Stimulated activated CD8-positive, alpha-beta memory T cell treated with anti-CD3 and anti-CD28 coated beads, Interleukin-7, amount 100 ng/mL, for 1 hour (primary cell): ENCODE measurements at places on chromosomes 3 and 15.

GRCh38 chr15:69172847-69173246 is 12.4 kb downstream of the GLCE start:
- no peak for DNase-seq

DNA sequence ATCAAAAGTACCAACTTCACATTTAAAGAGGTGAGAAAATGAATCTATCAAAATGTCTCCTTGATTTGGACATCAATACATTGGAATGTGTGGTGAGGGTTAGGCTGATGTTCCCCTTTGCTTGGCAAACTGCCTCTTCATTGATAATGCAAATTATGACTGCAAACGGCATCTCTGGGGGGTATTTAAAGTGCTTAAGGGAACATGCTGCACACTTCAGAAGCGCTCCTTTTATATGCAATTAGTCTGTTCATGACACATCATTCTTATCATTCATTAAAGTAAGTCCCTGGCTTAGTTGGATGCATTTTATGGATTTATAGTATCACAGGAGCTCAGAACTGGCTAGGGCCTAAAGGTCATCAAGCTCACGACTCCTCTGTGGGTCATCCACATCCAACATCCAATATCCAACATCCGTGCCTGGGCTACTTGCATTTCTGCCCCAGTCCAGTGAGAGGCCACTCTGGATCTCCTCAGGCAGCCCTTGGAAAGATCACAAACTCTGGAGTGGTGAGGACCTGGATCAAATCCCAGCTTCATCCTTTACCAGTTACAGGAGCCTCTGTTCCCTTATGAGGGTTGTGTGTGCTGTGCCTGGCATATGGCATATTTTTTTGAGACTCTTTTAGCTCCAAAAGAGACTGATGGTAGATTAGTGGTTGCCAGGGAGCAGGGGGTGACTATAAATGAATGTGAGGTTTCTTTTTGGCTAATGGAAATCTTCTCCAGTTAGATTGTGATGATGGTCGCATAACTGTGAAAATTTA is 136.8 kb upstream of the FOXB1 start:
- DNase-seq: no peak

- DNase-seq: no peak
These were observed 700 bp upstream of the BLM start for GRCh38 chr15:90716317-90716975.

DNA sequence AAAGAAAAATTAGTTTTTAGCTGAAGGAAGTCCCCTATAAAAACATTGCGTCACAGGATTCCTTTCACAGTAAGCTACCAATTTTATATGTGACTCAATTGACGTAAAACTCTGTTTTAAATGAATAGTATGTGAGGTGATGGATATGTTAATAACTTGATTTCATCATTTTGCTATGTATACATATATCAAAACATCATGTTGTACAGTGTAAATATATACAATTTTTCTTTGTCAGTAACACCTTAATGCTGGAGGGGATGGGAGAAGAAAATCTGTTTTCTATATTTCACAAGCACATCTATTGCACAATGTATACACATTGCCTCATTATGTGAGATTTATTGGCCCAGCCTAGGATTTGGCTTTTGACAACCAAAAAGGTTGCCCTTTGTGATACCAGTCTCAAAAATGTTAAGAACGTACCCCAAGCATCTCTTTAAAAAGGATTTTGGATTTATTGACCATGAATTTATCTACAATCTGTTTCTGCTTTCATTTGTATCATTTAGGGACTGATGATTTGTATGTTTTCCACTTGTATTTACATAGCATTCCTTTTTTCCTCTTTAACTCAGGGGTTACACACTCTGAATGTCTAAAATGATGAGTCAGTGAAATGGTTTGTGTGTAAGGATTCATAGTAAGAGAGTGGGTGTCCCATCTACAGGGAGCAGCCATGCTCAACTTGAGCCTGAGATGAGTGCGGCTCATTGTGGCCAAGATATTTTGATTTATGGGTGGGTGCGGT is 62.6 kb downstream of the CRTC3 start:
- no peak for DNase-seq

- DNase-seq: no peak
These were observed 462.0 kb downstream of the PDCD6IP start for GRCh38 chr3:34260271-34261000.

DNA sequence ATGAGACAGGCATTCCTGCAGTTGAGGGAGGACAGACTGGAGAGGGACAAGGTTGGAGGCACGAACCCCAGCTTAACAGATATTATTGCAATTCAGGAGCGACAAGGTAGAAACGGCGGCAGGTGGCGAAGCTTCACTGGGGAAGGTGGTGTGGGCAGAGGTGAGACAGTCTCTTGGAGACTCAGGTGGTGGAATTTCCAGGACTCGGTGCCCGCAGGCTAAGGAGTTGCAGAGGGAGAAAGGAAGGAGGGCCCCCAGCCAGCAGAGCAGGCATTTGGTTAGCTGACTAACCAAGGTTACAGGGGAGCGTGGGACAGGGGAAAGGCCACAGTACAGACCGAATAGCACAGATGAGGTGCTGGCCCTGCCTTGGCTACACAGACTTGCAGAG is 3.0 kb downstream of the FAM174B start:
- DNase-seq: no peak

GRCh38 chr15:69105451-69105985 is 54.9 kb upstream of the GLCE start:
- no peak for DNase-seq

DNA sequence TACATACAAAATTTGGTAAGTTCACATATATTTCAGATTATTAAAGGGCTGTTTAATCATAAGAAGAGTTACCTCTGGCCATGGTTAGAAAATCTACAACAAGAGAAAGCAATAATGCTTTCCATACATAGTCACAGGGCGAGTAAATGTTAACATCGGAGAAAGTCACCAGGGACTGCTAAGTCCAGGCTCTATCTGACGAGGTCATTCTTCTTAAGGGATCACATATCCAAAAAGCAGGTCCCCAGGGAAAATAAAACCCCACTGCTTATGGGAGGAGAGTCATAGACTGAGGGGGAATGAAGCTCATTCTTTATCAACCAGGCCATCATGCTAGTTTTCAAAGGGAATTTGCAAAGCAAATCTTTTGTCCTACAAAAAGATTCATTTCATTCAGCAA is 3.1 kb downstream of the PCYT1A start:
- DNase-seq: no peak

- DNase-seq: no peak
These were observed 108.4 kb upstream of the RORA start for GRCh38 chr15:61337541-61337940.

DNA sequence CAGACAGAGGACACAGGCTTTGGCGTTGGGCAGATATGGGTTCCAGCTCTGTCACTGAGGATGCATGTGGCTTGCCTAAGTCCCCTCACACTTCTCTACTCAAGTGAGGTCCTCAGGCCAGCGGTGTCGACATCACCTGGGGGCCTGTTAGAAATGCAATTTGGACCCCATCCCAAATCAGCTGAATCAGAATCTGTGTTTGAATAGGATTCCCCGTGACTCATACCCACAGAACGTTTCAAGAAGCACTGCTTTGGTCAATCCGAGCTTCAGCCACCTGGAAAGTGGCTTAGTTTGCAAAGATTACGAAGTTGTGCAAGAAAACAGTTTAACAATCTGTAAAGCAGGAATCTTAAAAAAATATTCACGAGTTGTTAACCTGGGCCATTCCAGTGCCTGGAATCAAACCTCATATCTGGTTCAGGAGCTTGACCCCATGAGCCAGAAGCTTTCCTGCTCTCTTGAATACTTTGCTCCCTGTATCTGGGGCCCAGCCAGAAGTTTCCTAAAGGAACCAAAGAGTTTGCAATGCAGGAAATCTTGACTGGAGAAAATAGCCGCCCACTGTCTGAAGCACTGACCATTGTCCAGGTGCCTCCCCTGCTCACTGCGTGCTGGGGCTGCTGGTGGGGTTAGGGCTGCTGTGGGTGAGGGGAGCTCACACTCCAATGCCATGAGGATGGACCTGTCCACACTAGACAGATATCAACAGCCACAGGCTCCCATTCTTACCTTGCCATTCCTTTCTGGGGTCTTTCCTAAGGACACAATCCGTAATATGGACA is 208.5 kb upstream of the LINGO1 start:
- no peak for DNase-seq

DNA sequence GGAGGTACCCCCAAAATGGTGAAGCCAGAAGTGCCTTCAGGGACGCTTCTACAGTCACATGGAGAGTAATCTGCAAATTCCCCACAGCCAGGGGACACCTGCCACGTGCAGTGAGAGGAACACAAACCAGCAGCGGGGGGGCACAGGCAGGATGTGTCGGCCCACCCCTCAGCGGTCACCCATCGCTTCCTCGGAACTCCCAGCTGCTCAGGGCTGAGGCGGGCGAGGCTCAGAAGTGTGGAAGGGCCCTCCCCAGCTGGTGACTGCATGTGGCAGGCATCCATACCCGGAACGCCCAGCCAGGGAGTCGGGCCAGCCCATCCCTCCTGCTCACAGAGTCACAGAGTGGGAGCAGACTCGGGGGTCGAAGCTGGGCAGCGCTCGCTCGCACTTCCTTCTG is 63.7 kb downstream of the SLC12A8 start:
- no peak for DNase-seq

GRCh38 chr3:94225148-94225865 is 162.4 kb downstream of the NSUN3 start:
- DNase-seq: no peak

- no peak for DNase-seq
These were observed 62.0 kb downstream of the P3H2 start for GRCh38 chr3:190058521-190059241.

- DNase-seq: no peak
These were observed 97.4 kb downstream of the TBC1D2B start for GRCh38 chr15:77980098-77980497.
